Esophagus squamous epithelium (tissue), 5 donors: ENCODE measurements at places on chromosomes 12 and 14.

DNA sequence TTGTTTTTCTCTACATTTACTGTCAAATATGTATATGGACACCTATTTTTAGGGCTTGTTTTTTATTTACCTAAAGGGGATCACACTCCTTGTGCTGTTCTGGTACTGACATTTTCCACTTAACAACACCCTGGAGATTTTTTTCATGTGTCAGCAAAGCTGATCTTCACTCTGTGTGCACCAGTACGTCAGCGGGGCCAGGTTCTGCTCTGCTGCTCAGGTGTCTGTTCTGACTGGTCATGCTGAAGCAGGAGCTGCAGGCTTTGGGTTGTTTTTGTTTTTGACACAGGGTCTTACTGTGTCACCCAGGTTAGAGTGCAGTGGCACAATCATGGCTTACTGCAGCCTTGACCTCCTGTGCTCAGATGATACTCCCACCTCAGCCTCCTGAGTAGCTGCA lies 81.9 kb upstream of the CCND2 start:
- no peak for DNase-seq

- no peak for DNase-seq
Observed at GRCh38 chr14:88417594-88417993, 32.1 kb downstream of the SPATA7 start.

DNA sequence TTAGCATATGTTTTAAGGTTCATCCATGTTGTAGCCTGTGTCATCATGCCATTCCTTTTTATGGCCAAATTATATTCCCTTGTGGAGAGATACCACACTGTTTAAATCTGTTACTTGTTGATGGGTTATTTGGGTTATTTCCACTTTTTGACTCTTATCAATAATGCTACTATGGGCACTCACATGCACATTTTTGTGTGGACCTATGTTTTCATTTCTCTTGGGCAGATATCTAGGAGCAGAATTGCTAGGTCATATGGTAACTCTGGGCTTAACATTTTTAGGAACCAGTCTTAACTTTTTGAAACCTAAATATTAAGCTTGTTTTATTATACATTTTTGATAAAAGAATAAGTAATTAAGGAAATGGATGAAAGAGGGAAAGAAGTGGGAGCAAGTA lies 4.0 kb downstream of the EML1 start:
- DNase-seq, result no peak

GRCh38 chr14:102050625-102051024 lies 36.2 kb downstream of the HSP90AA1 start:
- no peak for DNase-seq

DNA sequence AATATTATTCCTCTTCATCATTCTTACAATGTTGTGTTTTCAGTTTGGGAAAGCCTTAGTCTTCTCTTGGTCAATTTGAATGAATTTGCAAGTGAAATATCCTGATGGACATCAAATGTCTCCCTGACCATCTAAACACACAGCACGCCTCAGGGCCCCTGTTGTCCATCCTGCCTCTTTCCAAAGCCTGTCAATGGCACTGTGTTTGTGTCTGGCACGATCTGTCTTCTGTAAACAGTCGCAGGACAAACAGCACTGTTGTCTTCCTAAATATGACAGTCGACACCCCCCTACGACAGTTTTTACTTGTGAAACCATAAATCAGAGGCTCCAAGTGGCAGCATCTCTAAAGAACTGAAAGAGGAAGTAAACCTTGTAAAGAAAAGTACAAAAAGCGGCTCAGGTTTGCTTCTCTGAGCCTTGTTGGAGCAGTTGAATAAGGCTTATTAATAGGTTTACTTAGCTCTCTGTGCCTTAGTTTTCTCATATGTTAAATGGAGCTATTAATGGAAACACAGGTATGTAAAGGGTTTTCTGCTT lies 285.8 kb downstream of the NRXN3 start:
- DNase-seq, result no peak

- DNase-seq, result no peak
Observed at GRCh38 chr14:67749341-67750084, 47.8 kb downstream of the RDH12 start.

- no peak for DNase-seq
Observed at GRCh38 chr12:27999521-27999920, 27.0 kb upstream of the PTHLH start.

- no peak for DNase-seq
Observed at GRCh38 chr14:71716041-71716772, 216.0 kb upstream of the RGS6 start.

GRCh38 chr12:552466-552865 lies 92.7 kb downstream of the B4GALNT3 start:
- no peak for DNase-seq

DNA sequence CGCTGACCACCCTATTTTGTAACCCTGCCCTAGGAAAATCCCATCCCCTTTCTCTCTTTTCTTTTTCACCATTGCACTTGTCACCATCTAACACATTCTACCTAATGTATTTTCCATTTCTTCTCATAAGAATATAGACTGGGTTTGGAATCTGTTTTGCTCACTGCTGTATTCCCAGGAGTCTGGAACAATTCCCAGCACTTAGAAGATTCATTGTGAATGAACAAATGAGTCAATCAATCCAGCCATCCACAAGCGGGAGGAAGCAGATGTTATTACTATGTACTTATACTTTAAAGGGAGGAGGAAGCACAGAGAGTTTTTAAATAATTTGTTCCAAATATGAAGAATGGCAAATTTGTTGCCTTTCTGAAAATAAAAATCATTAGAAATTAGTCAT lies 142.1 kb downstream of the KIF21A start:
- no peak for DNase-seq

GRCh38 chr12:116982791-116983411 lies 72.2 kb downstream of the FBXW8 start:
- DNase-seq, result no peak

DNA sequence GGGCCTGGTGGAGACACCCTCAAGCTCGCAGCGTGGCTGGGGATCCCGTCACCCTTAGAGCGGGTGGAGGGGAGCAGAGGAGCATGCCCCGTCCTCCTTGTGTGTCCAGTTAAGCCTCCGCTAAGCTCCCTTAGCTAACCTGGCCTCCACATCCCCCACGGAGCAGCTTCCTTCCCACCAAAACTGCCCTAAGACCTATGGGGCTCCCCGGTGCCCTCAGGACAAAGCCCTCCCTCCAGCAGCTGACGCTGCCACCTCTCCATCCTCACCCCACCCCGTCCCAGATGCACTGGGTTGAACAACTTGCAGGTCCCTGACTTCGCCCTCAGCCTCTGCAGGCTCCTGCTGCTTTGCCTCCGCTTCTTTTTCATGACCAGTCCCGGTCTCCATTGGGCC lies 4.0 kb downstream of the AHNAK2 start:
- no peak for DNase-seq

DNA sequence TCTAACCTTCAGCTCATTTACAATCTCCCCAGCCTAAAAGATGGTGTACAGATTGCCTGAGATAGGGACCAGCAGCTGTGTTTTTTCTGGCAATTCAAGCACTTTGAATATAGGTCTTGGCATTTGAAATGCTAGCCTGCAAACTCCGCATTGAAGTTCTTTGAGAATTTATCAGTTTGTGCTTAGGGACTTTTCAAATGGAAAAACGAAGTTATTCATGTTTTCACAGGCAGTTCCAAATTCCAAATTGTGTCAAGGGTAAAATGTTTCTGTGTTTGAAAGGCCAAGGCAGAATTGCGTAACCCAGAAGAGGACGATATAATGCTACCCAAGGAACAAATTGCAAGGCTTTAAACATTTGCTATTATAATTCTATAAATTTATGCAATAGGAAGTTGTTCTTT lies 168.9 kb upstream of the RASSF8 start:
- DNase-seq, result no peak

DNA sequence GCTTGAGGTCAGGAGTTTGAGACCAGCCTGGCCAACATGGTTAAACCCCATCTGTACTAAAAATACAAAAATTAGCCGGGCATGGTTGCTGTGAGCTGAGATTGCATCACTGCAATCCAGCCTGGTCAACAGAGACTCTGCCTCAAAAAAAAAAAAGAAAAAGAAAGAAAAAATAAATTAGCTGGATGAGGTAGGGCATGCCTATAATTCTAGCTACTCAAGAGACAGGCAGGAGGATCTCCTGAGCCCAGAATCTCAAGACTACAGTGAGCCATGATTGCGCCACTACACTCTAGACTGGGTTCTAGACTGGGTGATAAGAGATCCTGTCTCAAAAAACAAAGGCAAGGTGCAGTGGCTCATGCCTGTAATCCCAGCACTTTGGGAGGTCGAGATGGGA lies 16.9 kb downstream of the PPP4R3A start:
- no peak for DNase-seq

GRCh38 chr12:127223011-127223410 lies 1044.0 kb upstream of the TMEM132C start:
- DNase-seq, result no peak

GRCh38 chr14:89143595-89143994 lies 273.4 kb downstream of the FOXN3 start:
- DNase-seq, result no peak

DNA sequence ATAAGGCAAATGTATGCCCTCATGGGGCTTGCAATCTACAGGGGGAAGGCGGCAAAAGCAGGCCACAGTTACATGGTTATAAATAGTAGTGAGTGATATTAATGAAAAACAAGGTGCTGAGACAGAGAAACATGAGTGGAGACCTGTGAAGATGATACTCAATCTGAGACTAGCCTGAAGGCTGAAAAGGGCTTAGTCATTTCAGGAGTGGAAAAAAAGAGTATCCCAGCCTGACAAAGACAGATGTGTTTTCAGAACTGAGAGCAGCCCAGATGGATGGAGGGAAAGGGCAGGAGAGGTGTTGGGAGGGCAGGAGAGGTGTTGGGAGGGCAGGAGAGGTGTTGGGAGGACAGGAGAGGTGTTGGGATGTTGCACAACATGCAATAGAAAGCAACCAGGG lies 181.9 kb downstream of the C12orf42 start:
- no peak for DNase-seq

DNA sequence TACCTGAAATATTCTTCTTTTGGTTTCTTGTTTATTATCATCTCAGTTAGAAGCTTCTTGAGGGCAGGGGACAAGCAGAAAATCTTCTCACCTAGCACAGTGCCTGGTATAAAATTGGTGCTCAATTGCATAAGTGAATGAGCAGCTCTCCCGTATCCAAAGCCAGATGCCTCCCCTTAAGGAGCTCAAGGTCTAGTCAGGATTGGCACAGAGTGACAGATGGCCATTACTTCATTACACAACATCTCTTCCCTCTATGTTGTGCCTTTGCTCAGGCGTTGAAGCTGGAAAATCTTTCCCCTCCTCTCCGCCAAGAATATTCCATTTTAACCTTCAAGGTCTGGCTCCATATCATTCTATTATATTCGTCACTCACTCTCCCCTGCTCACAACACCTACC lies 3.6 kb downstream of the SLC4A8 start:
- DNase-seq, result no peak

GRCh38 chr14:33967138-33967537 lies 16.3 kb upstream of the EGLN3 start:
- DNase-seq, result no peak

GRCh38 chr14:98940693-98941437 lies 331.1 kb downstream of the BCL11B start:
- no peak for DNase-seq

DNA sequence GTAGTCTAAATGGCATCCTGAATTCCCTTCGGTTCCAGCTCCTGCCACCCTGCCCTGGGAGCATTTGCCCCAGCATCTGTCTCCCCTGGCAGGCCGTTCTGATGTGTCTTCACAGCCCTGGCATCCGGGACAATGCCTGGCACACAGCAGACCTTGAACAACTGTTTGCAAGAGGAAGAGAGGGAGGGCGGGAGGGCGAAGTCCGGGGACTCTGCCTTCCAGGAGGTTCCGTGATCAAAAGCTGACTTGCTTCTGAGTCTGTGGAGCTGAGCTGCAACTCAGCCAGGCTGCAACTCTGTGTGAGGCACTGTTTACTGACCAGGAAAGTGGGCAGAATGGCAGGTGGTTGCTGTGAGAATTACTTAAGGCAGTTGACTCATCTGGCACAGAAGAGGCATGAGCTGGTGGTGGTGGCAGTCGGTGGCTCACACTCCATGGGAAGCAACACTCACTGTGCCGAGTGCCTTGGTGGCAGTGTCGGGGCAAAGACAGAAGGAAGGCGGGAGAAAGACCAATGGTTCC lies 61.1 kb upstream of the DLK1 start:
- no peak for DNase-seq

DNA sequence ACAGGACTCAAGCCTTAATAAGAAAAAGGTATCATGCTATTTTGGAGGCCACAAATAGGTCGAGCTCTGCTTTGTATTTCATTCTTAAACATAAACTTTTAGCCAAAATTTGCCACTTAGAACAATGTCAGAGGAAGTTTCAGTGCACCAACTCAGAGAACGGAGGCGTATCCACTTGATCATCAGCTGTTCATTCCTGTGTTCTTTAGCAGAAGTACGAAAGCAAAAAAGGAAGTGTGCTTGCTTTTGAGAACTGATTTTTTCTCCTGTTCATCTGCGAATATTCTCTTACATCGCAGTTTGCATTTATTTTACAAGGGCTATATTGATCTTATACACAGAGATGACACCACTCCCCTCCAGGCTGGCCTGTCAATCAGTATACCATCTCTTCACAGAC lies 188.6 kb upstream of the SOX5 start:
- no peak for DNase-seq

DNA sequence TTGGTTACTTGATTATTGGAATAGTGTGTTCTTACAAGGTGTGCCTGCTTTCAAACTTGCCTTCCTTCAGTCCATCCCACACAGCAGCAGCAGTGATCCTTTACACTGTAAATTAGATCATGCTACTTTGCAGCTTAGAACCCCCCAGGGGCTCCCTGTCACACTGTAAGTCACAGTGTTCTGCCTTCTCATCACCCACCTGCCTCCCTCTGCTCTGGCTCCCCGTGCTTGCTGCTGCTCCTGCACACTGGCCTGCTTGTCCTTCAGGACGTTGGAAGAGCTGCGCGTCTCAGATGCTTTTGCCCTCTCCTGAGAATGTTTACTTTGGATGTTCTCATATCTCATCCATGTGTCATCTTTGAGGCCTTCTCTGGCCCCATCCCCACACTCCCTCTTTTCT lies 27.3 kb downstream of the ZC3H14 start:
- DNase-seq, result no peak

- no peak for DNase-seq
Observed at GRCh38 chr12:95648990-95649791, 97.9 kb upstream of the USP44 start.

DNA sequence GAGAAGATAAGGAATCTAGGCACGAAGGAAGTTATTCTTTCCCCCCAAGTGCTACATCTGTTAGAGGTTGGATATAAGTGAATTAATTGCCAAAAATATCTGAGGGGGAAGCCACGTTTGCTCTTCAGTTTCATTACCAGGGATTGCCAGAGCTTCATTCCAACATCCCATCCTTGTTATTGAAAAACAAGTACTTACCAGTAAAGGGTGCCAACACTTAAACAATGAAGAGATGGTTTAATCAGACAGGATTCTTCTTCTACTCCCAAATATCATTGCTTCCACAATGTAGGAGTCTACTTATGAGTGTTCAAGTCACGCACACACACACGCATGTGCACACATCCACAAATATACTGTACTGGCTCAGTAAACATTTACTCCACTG lies 312.4 kb downstream of the RPAP3 start:
- no peak for DNase-seq

- no peak for DNase-seq
Observed at GRCh38 chr14:100109594-100109955, 44.4 kb downstream of the EVL start.

- DNase-seq, result no peak
Observed at GRCh38 chr14:69495341-69495921, 10.9 kb downstream of the PLEKHD1 start.
